ENCODE measurements at places on chromosomes 2 and 18.

GRCh38 chr2:119934319-119934718, 78.6 kb upstream of the EPB41L5 start:
- no peak for DNase-seq

GRCh38 chr2:239893236-239893515, 132.0 kb downstream of the NDUFA10 start:
- no peak for DNase-seq

DNA sequence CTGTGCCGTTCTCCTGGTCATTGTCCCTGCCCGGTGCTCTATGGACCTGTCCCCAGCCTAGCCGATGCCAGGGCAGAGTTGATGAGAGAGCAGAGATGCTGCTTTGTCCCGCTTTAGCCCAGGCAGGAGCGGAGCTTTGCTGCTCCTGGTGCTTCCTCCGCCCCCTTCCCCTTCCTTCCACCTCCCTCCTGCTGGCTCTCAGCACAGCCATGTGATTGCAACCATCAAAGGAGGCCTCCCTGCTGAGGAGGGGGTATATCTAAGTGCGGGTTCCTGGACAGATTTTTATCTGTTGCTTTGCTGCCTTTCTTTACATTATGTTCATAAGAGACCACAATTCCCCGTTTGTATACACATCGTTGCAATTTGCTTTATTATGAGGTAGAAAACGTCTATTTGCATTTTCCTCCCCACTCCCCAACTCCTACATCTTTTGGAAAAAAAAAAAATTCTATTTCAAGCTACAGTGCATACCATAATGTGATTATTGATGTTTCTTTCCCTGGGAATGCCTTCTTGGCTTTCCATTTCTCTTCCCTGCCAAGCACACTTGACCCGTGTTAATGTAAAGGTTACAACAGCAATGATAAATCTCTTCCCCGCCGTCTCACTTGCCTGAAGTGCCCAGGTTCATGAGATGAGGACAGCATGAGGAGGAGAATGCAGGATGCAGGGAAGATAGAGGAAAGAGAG, 25.4 kb downstream of the ALPK2 start:
- DNase-seq: peak; percentile 34

DNA sequence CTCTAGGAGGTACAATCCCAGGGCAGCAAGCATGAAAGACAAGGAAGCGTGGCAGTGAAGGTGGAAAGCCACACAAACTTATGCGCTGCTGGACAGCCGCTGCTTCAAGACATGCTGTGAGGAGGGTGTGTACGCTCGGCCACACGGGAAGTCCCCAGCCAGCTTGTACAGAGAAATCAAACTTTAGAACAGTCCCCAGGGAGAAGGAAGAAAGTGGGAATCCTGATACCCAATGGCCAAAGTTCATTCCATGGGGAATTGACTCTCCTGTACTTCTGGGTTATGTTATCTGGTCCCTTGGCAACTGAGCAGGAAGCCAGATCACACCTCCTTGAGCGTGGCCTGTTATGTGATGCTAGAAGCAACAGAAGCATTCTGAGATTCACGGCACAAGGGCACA, 86.1 kb upstream of the BOD1L2 start:
- no peak for DNase-seq

- DNase-seq: no peak
Measured at GRCh38 chr2:143779021-143779420, 649.8 kb downstream of the ARHGAP15 start.

- no peak for DNase-seq
Measured at GRCh38 chr18:3042379-3042778, 29.4 kb upstream of the LPIN2 start.

DNA sequence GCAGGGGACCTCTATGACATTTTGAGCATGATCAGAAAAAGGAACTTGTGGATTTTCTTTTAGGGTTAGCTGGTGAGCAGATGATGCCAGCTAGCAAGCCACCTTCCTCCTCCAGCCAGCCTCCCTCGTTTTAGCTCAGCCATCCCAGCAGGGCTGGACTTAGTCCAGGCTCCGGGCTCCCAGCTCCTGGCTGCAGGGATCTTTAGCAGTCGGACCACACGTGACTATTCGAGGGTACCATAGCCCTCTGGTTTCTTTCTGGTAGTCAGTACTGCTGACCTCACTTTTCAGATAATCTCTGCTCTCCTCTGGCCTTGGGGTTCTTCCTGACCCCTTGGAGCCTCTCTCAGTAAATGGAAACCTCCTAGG, 31.8 kb downstream of the NCK2 start:
- no peak for DNase-seq

- peak; percentile 28 for DNase-seq
Measured at GRCh38 chr2:232927793-232928550, 57.9 kb downstream of the SNORC start.

- no peak for DNase-seq
Measured at GRCh38 chr2:109471658-109472057, 142.1 kb downstream of the SEPTIN10 start.

GRCh38 chr2:11876889-11877288, 130.5 kb downstream of the LPIN1 start:
- DNase-seq: no peak

GRCh38 chr2:239249776-239250175, 151.0 kb downstream of the HDAC4 start:
- peak; percentile 94 for DNase-seq

- no peak for DNase-seq
Measured at GRCh38 chr2:174662459-174662858, 64.9 kb upstream of the WIPF1 start.
